Right renal cortex interstitium (tissue), 3 donors: ENCODE measurements at places on chromosomes 4 and X.

GRCh38 chrX:105471597-105471996 lies 251.1 kb upstream of the TEX13A start:
- no peak for DNase-seq

- no peak for DNase-seq
These were observed 389.6 kb upstream of the MAOA start for GRCh38 chrX:43266487-43266886.

DNA sequence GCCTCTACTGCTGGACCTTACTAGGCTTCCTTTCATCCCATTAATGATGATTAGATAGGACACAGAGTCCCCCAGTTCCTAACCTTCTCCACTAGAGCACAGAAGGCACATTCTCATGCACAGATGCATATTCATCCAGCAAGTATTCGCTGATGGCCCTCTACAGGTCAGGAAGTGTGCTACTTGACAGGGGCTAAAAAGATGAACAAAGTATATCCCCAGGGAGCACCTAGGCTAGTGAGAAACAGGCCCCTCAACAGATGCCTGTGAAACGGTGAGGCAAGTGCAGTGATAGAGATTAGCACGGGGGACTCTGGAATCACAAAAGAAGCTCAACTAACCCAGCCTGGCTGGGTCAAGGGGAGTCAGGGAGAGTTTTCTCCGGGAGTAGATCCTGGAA lies 95.8 kb downstream of the MGST2 start:
- DNase-seq, result no peak

GRCh38 chrX:25343060-25343459 lies 327.3 kb upstream of the ARX start:
- no peak for DNase-seq

- DNase-seq, result no peak
These were observed 28.8 kb upstream of the CFAP47 start for GRCh38 chrX:35890699-35891098.

- no peak for DNase-seq
These were observed 102.1 kb downstream of the STIM2 start for GRCh38 chr4:26962720-26963119.

- no peak for DNase-seq
These were observed 96.9 kb downstream of the CHRDL1 start for GRCh38 chrX:110698696-110699095.

GRCh38 chr4:6250235-6250983 lies 19.2 kb upstream of the WFS1 start:
- peak; percentile 64 for DNase-seq

GRCh38 chrX:16156692-16157331 lies 10.5 kb upstream of the MAGEB17 start:
- no peak for DNase-seq

DNA sequence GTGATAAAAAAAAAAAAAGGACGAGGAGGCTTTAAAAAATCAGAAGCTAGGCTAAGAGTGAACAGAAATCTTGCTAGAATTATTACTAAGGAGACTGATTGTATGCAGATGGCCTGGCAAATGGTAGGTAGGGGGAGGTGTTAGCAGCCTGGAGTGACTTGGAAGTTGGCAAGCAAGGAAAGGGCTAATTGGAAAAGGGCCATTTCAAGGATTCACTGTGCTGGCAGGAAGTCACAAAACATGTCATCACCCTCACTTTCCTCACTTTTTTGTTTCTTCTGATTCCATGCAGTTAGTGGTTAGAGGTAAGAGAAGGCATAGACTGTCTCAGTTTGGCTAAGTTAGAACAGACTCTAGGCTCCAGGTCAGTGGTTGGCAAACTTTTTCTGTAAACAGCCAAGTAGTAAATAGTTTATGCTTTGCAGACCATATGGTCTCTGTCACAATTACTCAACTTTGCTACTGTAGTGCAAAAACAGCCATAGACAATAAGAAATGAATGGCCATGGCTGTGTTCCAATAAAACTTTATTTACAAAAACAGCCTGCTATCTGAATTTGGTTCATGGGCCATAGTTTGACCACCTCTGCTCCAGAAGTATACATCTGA lies 646.5 kb upstream of the ACTRT1 start:
- DNase-seq, result no peak

- no peak for DNase-seq
These were observed 21.6 kb downstream of the LUZP4 start for GRCh38 chrX:115311139-115311538.

GRCh38 chrX:152638443-152638904 lies 779 bp downstream of the GABRQ start:
- no peak for DNase-seq

GRCh38 chr4:14115106-14115505 lies 487.6 kb upstream of the BOD1L1 start:
- DNase-seq, result no peak

DNA sequence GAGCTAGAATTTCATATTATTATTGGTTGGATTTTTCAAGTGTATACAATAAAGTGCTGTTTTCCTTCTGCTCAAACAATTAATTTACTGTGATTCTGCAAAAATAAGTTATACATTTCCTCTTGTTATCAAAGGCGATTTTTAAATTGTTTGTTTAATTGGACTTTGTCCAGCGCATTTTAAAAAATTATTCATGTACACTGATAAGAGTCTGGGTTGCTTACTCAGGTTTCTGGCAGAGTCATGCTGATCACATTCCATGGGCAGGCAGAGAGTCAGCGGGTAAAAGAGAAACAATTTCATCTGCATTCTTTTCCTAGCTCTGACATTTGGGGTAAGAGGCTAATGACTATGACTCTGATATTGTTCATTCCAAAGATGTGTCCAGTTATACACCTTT lies 8.9 kb downstream of the FAT4 start:
- DNase-seq, result no peak

DNA sequence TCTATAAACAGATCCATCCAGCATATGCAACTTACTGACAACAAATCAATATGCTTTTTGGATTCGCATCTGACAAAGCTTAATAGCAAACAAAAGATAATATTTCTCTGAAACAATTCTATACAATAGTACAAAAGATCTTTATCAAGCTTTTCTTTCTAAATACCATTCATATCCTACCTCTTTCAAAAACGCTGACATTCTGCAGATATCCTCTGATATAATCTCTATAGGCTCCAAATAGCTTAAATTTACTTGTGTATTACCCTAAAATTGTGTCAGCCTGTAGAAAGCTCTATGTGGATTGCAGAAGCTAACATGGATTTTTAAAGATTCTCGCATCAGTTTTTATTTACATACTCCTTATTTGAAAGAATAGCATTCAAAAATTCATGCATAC lies 260.6 kb downstream of the GASK1B start:
- DNase-seq, result no peak

DNA sequence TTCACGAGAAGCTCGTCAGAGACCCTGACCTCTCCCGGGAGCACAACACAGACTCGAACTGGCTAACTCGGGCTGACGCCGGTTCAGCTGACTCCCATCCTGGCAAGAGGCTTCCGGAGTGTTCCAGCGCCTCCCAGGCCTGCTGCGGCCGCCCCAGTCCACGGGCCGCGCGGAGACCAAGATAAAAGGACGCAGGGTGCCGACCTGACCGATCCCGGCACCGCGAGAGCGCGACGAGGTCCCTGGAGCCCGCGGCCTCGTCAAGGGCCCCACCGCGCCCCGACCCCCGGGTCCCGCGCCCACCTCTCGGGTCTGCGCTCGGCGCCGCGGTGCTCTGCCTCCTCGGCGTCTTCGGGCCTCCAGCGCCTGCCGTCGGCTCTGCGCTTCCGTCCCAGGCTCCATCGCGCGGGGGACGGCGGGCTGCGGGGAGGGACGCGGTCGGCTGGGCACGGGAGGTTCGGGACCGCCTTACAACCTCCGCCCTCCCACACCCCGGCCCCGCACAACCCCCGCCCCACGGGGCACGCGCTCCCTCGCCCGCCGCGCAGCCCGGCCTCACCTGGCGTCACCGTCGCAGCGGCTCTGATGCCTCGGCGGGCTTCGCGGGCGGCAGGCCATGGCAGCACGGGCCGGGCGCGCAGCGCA lies 426 bp downstream of the SLBP start:
- no peak for DNase-seq

GRCh38 chrX:41314204-41314603 lies 19.8 kb upstream of the DDX3X start:
- DNase-seq, result no peak

DNA sequence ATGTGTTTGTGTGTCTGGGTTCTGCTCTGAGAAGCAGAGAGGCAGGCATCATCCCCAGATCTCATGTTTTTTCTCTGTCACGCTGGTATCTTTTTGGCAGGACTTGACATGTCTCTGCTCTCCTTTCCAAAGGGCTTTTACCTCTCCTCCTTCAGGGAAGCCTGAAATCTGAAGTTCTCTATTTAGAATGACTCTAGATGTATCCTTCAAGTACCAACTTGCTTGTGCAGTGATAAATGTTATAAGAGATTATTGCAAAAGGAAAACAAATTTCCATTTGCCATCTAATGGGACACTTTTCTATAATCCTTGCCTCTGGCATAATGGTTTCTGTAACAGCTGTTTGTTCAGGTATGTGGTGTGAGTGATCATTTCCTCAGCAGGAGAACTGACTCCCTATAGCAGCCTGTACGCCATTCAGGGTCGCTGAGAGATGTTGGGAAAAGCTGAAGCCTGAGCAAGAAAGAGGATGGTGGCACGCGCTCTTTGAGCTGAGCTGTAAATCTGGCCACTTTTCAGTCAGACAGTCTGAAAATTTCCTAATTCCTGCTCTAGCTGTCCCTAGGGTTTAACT lies 72.5 kb downstream of the CNGA2 start:
- no peak for DNase-seq

DNA sequence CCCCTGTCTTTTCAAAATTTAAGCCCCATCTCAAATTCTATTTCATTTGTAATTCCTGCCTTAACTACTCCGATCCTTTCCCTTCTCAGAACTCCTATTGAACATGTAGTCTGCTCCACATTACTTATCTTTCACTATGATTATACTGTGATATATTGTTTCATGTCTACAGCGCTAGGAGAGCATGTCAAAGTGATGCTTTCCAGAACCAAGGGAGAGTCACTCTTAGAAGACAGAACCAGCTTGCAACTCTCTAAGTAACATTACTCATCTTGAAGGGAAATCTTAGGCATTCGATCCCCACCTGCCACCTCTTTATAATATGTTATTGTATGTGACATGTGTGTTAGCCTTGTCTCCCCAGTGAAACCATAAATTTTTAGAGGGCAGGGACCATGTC lies 10.5 kb downstream of the EXOC1L start:
- no peak for DNase-seq

GRCh38 chr4:10117359-10118047 lies 904 bp upstream of the WDR1 start:
- peak; percentile 65 for DNase-seq

- DNase-seq, result no peak
These were observed 54.4 kb downstream of the STOX2 start for GRCh38 chr4:183959319-183960045.

GRCh38 chr4:6368096-6368495 lies 98.4 kb downstream of the WFS1 start:
- no peak for DNase-seq

GRCh38 chr4:122914938-122915337 lies 7.5 kb downstream of the NUDT6 start:
- no peak for DNase-seq

GRCh38 chr4:21768349-21769310 lies 179.9 kb downstream of the KCNIP4 start:
- DNase-seq, result no peak

GRCh38 chr4:141614878-141615586 lies 21.4 kb upstream of the IL15 start:
- DNase-seq, result no peak

DNA sequence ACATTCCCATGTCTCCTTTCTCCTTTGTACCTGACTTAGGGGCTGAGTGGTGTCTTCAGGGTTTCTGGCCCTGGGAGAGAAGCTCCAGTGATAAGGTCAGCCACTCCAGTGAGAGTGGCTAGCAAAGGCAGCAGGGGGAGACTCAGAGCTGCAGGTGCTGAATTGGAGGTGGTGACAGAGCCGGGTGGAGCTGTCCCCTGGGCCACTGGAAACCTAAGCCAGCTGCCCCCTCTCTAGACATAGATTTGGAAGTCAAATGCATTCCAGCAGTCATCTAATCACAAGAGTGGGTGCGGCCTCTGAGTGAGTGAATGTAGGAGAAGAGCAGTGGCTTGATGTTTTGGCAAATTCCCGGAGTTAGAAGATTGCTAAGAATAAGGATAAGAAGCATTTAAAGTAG lies 28.5 kb downstream of the TRIM2 start:
- no peak for DNase-seq

DNA sequence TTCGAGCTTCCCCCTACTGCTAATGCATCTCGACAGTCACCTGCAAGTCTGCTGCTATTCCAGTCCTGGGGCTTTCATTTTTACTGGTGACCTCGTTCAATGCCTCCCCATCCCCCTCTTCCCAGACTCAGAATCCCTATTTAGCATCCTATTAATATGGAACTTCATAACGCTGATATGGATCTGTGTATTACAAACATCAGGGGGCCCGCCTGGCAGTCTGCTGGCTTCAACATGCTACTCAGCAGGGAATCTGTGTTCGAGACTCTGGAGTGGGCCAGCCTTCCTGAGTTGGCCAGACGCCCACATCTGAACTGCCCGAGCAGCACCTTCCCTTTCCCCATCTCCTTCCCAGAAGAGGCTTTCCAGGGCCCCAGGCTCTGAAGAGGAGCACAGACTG lies 173.9 kb upstream of the PPARGC1A start:
- no peak for DNase-seq

DNA sequence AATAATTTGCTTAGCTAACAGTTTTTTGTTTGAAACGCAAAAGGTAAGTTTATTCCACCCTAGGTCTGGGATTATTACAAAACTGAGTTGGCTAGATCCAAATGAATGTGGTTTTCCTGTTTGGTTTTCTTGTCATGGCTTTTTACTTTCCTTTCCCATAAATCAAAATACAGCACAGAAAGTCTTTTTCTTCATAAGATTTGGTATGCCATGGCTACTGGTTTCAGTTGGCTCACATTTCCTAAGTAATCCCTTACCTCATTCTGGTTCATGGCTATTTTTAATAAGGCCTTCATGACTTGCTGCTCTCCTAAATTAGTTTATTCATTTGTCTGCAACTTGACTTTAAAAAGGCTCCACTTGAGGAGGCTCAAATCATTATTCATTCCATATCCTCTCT lies 12.9 kb upstream of the PAK3 start:
- no peak for DNase-seq

DNA sequence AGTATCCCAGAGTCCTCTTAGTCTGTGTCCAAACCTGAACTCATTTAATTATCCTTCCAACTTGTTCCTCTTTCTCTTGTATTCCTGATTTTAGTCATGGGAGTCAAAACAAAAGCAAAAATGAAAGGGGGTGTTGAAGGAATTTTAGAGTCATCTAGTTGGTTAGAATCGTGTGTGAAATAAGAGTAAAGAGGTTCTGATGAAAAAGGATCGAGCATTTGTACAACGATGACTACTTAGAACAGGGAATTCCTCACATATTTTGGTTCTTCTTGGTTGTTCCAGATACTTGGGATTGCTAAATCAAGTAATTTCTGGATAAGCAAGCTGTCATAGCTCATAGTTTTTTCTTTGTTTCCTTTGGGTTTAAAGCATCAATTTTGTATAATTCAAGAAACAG lies 194.4 kb downstream of the BCOR start:
- DNase-seq, result no peak

GRCh38 chrX:40176351-40177116 lies 78.8 kb upstream of the BCOR start:
- DNase-seq, result no peak

- DNase-seq, result no peak
These were observed 171.9 kb downstream of the GALNTL6 start for GRCh38 chr4:171985129-171985528.
